ENCODE measurements at places on chromosomes 3 and 15.

GRCh38 chr15:72361176-72361575 is 14.6 kb downstream of the HEXA start:
- DNase-seq, result no peak

GRCh38 chr3:41580274-41580959 is 381.1 kb downstream of the CTNNB1 start:
- no peak for DNase-seq

DNA sequence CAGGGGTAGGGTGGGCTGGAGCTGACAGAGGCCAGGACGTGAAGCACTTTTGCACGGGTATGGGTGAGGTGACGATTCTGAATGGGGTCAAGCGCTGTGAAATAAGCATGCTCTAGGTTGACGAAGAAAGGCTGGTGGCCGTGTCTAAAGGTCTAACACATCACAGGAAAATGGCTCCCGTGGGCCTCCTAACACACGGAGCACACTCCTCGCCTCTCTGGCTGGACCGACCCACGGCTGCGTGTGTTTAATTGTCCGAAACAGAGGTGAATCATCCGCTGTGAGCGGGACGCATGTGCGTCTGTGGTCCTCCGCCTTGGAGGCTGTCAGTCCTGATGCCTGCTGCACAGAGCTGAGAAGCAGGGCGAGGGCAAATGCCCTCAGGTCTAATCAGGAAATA is 130.6 kb downstream of the NSMCE3 start:
- DNase-seq, result no peak

- no peak for DNase-seq
Observed at GRCh38 chr3:182058488-182058887, 346.8 kb downstream of the SOX2 start.

DNA sequence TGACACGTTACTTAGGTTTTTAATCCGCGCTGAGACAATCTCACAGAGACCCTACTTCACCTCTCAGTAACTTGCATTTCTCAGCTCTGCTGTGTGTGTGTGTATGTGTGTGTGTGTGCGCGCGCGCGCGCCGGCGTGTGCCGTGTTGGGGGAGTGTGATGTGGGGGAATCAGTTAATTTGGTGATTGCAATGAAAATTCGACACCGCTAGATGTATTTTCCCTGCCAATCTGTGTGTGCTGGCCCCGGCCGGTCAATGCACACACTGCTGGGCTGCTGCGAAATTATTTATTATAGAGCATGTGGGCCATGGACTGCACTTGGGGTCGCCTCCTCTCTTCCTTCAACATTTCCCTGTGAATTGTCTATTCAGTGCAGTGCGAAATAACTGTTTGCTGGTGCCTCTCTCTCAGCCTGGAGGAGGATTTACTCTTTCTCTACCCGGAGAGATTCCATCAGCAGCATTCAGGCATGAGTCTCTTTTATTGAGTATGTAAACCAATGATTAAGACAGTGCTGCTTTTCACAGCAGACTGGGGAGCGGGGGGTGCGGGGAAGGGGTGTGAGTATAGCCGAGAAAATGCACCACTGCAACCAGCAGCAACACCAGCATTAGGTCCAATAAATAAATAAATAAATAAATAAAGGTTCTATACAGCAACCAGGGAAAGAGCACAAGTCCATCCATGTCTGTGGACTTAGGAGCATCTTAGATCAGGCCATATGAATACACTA is 2.9 kb downstream of the CADM2 start:
- no peak for DNase-seq

- DNase-seq, result no peak
Observed at GRCh38 chr15:48358229-48359152, 27.3 kb downstream of the DUT start.

GRCh38 chr3:100063929-100064461 is 50.3 kb downstream of the FILIP1L start:
- DNase-seq, result no peak

GRCh38 chr3:8421711-8422110 is 79.9 kb upstream of the LMCD1 start:
- DNase-seq, result no peak

- DNase-seq, result no peak
Observed at GRCh38 chr3:55647670-55648069, 160.6 kb upstream of the WNT5A start.

DNA sequence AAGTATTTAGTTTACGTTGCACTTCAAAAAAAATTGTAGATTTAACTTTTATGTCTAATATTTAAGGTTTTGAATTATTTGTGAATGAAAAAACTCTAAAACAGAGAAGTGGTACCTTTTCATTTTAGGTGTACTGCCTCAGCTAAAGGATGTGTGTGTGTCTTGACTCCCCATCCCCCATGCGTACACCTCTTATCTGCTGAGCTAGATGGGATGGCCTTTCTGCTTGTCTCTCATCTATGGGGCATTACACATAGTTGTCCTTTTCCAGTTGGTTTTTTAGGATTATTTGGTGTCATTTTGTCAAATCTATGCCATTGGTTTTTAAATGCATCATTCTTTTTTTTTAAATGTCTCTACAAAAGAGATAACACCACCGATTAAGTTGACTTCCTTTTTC is 110.9 kb downstream of the FNDC3B start:
- no peak for DNase-seq

- no peak for DNase-seq
Observed at GRCh38 chr3:18782191-18782590, 357.1 kb upstream of the SATB1 start.

DNA sequence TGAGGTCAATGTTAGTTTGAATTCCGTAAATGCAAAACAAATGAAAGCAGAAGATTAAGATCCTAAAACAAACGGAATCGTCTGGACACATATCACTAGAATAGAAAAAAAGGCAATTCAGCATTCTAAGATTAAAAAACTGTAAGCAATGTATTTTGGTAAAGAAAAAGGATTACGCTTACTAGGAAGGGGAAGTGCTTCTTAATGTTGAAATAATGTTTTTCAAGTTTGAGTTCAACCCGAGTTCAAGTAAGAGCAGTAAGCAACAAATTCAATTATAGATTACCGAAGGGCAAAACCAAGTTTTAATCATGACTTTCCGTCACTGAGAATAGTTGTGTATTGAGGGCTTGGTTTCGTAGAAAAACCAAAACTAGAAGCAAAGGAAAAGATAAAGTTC is 637 bp downstream of the CIP2A start:
- DNase-seq, result no peak

GRCh38 chr15:29998033-29998432 is 84.7 kb upstream of the GOLGA8J start:
- DNase-seq, result no peak
